Right cardiac atrium (tissue), 5 donors: ENCODE measurements at places on chromosomes 7 and 10. TPM values are rescaled to one million over a fixed set of nuclear protein-coding genes. Genes with fewer than 3 reads are reported as not detected.

The MSS51 gene
- total RNA-seq: 2.1 TPM

The OLAH gene
- total RNA-seq: 0.51 TPM

The BEND7 gene
- 17.4 TPM for total RNA-seq

The PNLIPRP1 gene
- total RNA-seq: 0.45 TPM

The MYPN gene
- 81.6 TPM for total RNA-seq

The SLF2 gene
- total RNA-seq: 15.8 TPM

The NUTM2E gene
- total RNA-seq: 0.19 TPM

The NPFFR1 gene
- not detected for total RNA-seq

The SNX10 gene
- total RNA-seq: 2.8 TPM

The SLC29A4 gene
- 2.9 TPM for total RNA-seq

The ACHE gene
- 24.0 TPM for total RNA-seq

The PSD gene
- total RNA-seq: 6.2 TPM

The PKD1L1 gene
- total RNA-seq: 0.97 TPM

The IDI2 gene
- 0.29 TPM for total RNA-seq

The PDE6C gene
- not detected for total RNA-seq

The PAOX gene
- 3.3 TPM for total RNA-seq

The TMEM176A gene
- total RNA-seq: 50.8 TPM

The LIPN gene
- not detected for total RNA-seq

The CYP3A4 gene
- total RNA-seq: not detected

The TSPAN33 gene
- 13.5 TPM for total RNA-seq

The ADAM22 gene
- total RNA-seq: 5.6 TPM

The GDF2 gene
- 0.17 TPM for total RNA-seq

The TUBB8 gene
- total RNA-seq: not detected

The JCAD gene
- 29.2 TPM for total RNA-seq

The ACSM6 gene
- not detected for total RNA-seq

The PGAM2 gene
- 1,159 TPM for total RNA-seq

The LIPK gene
- not detected for total RNA-seq

The EPO gene
- total RNA-seq: not detected

The SLC26A3 gene
- total RNA-seq: not detected

The TMEM178B gene
- total RNA-seq: 32.1 TPM

The CCDC7 gene
- total RNA-seq: 25.4 TPM

The CFAP46 gene
- total RNA-seq: 1.7 TPM

The NPC1L1 gene
- total RNA-seq: 0.08 TPM

The SPDYE8 gene
- total RNA-seq: not detected

The SH2D4B gene
- total RNA-seq: not detected

The CARD11 gene
- 0.41 TPM for total RNA-seq

The RBP3 gene
- not detected for total RNA-seq

The TEX36 gene
- not detected for total RNA-seq

The LRIT1 gene
- not detected for total RNA-seq

The PON3 gene
- 1.1 TPM for total RNA-seq

The DKK1 gene
- total RNA-seq: not detected

The ASIC3 gene
- 4.0 TPM for total RNA-seq

The OR9A2 gene
- not detected for total RNA-seq

The PTPRE gene
- total RNA-seq: 11.2 TPM

The PNLIPRP2 gene
- not detected for total RNA-seq

The MRC1 gene
- 44.6 TPM for total RNA-seq

The ERVW-1 gene
- not detected for total RNA-seq

The SPAM1 gene
- total RNA-seq: not detected

The FAM25A gene
- not detected for total RNA-seq

The CCDC3 gene
- total RNA-seq: 24.6 TPM

The OR2A12 gene
- total RNA-seq: not detected

The DDC gene
- not detected for total RNA-seq

The VWC2 gene
- total RNA-seq: 11.9 TPM

The PTF1A gene
- total RNA-seq: not detected

The FAM237B gene
- total RNA-seq: not detected

The PRR15 gene
- total RNA-seq: 0.49 TPM

The PROSER2 gene
- 1.7 TPM for total RNA-seq

The CTNNA3 gene
- 72.2 TPM for total RNA-seq

The AKR1C1 gene
- total RNA-seq: 143 TPM
